SK-N-SH (cell line): ENCODE measurements at places on chromosomes 4 and X.

- no peak for DNase-seq
These were observed 945.9 kb upstream of the NDST4 start for GRCh38 chr4:116059361-116059760.

DNA sequence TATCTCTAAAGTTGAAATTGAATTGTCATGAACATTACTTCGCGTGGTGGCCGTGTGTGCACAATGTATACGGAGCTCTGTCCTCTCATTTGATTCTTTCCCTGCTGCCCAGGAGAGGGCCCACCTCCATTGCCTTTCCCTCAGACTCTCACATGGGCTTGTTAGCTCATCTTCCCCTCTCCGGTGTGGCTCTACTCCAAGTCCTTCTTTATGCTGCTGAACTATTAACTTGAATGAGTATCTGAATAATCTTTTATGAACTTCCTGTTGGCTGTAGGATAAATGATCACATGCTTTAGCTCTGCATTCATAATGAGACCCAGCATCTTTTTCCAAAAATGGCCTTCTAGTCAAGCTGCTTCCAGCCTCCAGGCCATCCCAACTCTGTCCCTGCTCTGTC lies 68.8 kb upstream of the CLNK start:
- DNase-seq = no peak

DNA sequence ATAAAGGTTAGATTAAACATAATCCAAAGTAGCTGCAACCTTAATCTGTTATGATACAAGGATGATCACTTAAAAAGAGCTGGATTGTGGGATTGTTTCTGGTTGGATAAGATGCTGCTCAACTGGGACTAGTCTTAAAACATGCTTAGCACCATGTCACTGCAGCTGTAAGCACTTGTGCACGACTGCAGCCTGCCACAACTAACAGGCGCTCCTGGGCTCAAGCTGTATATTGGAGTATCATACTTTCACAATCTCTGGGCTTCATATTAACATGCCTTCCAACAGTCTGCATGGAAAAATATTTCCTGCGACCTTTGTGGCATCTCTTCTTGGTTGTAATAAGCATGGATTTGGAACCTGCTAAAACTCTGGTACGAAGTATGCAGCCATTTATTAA lies 493.0 kb upstream of the PITX2 start:
- DNase-seq = no peak

GRCh38 chr4:108087293-108087967 lies 81.3 kb downstream of the LEF1 start:
- DNase-seq = no peak

DNA sequence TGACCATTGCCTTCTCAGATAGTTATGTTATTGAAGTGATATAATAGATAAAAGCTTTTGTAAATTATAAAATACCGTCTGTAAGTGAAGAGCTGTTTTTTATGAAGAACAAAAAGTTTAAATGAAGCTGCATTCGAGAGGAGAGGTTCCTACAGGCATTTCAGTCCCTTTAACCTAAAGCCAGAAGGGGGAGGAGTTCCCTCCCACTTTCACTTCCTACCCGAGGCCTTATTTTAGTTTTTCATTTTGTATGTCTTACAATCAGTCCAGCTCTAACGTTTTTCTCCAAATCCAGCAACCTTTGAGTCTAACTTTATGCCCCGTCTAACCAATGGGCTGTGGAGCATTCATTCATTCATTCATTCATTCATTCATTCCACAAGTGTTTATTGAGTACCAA lies 16.5 kb upstream of the SOX3 start:
- no peak for DNase-seq

GRCh38 chr4:91472046-91472445 lies 831.7 kb upstream of the GRID2 start:
- no peak for DNase-seq
